ENCODE measurements at places on chromosomes 16 and 17. TPM values are rescaled to one million over a fixed set of nuclear protein-coding genes. Genes with fewer than 3 reads are reported as not detected.

- DNase-seq: no peak
These were observed 336.2 kb upstream of the PMFBP1 start for GRCh38 chr16:72508191-72508590.

The ASPHD1 gene
- 0.54 TPM for polyA plus RNA-seq

DNA sequence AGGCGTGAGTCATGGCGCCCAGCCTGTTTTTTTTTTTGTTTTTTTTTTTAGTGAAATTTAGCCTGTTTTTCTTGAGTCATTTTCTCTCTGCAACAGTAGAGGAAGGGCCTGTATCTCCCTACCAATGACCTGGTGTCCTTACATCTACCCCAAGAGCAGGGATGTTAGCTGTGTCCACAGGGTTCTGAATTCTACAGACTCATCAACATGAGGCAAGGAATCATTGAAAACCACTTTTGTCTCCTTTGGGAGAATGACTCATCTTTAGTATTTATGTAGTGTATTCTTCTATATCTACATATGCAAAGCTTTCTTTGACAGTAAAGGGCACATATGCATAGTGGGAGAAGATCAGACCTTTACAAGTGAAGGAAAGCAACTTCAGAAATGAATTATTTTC lies 105.3 kb downstream of the SPECC1 start:
- DNase-seq: no peak

GRCh38 chr17:51601622-51602261 lies 341.4 kb downstream of the UTP18 start:
- DNase-seq: no peak

- DNase-seq: no peak
These were observed 23.9 kb downstream of the APPBP2 start for GRCh38 chr17:60502145-60502544.

DNA sequence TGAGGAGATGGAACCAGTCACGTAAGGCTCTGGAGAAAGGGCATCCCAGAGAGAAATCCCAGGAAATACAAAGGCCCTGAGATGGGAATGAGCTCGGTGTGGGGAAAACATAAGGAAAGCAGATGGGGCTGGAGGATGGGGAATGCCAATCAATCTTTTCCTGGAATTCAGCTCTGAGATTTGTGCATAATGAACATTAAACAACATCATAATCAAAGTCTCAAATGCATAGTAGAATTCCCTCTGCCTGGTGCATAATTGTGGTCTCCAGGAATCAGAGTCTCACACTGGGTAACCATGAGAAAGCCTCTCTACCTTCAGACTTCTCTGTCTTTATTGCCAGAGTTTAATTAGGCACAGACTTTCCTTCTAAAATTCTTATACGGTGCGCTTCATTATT lies 30.8 kb downstream of the OTOA start:
- DNase-seq: no peak

The ADAD2 gene
- polyA plus RNA-seq: 0.36 TPM

DNA sequence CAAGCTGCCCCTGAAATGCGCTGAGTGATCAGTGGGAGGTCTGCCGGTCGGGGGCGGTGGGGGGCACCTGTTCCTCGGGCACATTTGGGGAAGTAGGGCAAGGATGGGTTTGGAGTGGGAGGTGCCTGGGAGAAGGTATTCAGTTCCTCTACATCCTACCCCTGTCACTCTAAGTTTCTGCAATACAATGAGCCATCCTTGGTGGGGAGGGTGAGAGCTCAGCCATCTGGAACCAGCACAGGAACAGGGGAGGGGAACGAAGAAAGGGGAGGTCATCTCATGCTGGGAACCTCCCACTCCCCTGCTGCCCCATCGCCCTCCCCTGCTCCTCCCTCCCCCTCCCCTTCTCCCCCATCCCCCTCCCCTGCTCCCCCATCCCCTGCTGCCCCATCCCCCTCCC lies 4.2 kb downstream of the DPH1 start:
- no peak for DNase-seq

The IRX6 gene
- polyA plus RNA-seq: 20.5 TPM

DNA sequence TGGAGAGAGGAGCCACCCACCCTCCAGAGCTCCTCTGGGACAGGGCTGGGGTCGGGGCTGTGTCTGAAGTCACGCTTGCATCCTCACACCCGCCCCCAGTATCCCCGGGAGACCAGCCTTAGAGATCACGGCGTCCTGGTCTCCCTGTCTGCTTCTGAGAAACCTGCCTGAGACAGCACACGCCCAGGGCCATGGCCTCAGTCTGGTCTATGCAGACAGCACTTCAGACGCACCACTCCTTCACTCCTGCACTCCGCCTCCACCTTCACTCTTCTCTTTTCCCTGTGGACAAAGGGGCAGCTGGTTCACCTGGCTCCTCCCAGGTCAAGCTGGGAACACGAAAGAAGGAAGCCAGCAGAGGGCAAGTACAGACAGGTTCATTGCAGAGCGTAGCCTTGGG lies 248.0 kb upstream of the GSE1 start:
- no peak for DNase-seq
